B cell (primary cell): ENCODE measurements at places on chromosomes 1 and 21. TPM values are rescaled to one million over a fixed set of nuclear protein-coding genes. Genes with fewer than 3 reads are reported as not detected.

Gene CCDC17
- total RNA-seq, result 8.2 and 9.1 TPM in 2 replicates

Gene AMPD1
- total RNA-seq, result not detected in 2 replicates

Gene FMO1
- not detected in 2 replicates for total RNA-seq

Gene ATP6V1G3
- not detected in 2 replicates for total RNA-seq

DNA sequence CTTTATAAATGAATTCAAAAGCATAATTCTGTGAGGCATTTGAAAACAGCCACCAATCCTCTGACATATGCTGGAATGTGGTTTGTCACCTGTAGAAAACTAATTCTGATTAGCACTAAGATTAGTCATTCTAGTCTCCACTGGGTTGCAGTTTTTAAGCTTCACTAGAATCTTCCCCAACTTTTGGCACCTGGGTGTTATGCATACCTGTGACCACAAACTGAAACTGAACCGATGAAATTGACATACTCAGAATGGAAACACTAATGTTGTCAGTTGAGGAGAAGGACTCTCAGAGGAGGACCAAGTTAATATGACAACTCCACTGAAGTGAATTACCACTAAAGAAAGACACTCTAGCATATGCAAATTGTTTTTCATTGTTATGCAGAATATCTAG, 285.8 kb upstream of the NEGR1 start:
- H3K4me3 ChIP-seq, result no peak overlapping the region
- H3K4me1 ChIP-seq, result no peaks in the 10 kb centered on the region
- no peaks in the 10 kb centered on the region for H3K27me3 ChIP-seq
- no peak overlapping the region for H3K27ac ChIP-seq

- peak; percentile 81 for DNase-seq
- H3K27me3 ChIP-seq, result no peaks in the 10 kb centered on the region
- H3K4me1 ChIP-seq, result peaks cover 3% of the 10 kb centered on the region
- peak overlapping the region; percentile 15 for H3K27ac ChIP-seq
Observed at GRCh38 chr1:37682334-37682987, 9.9 kb upstream of the CDCA8 start.

GRCh38 chr1:246091477-246091876, 415.6 kb downstream of the SMYD3 start:
- no peak for DNase-seq
- H3K4me3 ChIP-seq, result no peak overlapping the region
- H3K27ac ChIP-seq, result no peak overlapping the region
- no peaks in the 10 kb centered on the region for H3K4me1 ChIP-seq

- no peaks in the 10 kb centered on the region for H3K36me3 ChIP-seq
- DNase-seq, result no peak
- H3K4me1 ChIP-seq, result no peaks in the 10 kb centered on the region
- H3K4me3 ChIP-seq, result no peak overlapping the region
Observed at GRCh38 chr1:232873412-232873811, 68.2 kb downstream of the MAP10 start.

GRCh38 chr1:178143730-178144690, 50.1 kb downstream of the RASAL2 start:
- no peaks in the 10 kb centered on the region for H3K27me3 ChIP-seq
- no peak overlapping the region for H3K4me3 ChIP-seq
- H3K27ac ChIP-seq, result no peak overlapping the region
- H3K4me1 ChIP-seq, result no peaks in the 10 kb centered on the region
- H3K36me3 ChIP-seq, result no peaks in the 10 kb centered on the region

DNA sequence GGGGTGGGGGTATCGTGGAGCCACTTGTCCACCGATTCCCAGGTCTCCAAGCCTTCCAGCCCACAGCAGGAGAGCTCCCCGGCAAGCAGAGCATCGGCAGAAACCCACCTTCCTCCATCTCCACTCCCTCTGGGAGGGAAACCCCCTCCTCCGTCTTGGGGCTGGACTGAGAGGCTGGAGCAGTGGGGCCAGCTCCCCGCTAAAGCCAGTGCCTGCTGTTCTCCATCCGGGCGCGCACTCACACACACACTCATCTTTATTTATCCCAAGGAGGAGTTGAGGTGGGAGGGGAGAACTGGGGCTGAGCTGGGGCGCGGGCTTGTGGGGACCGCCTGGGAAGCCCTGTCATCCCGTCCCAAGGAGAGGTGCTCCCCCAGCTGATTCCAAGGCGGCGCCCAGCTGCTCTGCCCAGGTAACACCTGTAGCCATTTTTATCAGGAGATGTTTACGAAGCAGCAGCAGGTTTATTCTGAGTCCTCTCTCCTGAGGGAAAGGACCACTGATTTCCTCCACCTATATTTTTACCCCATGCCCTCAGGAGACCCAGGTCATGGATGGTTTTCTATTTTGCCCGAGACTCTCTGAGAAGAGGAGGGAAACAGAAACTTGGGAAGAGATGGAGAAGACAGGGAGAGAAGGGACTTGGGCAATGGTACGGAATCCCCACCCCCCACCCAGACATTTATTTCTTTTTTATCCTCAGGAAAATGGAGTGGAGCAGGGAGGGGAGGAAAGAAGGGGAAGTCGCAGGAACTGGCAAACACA, 2.1 kb downstream of the KCNN3 start:
- H3K4me1 ChIP-seq, result peaks cover 47% of the 10 kb centered on the region
- H3K4me3 ChIP-seq, result no peak overlapping the region
- no peaks in the 10 kb centered on the region for H3K36me3 ChIP-seq
- DNase-seq, result no peak
- H3K27ac ChIP-seq, result no peak overlapping the region
- H3K27me3 ChIP-seq, result peaks cover 9% of the 10 kb centered on the region

- no peaks in the 10 kb centered on the region for H3K4me1 ChIP-seq
- no peak overlapping the region for H3K27ac ChIP-seq
- H3K4me3 ChIP-seq, result no peak overlapping the region
- no peaks in the 10 kb centered on the region for H3K27me3 ChIP-seq
- no peaks in the 10 kb centered on the region for H3K36me3 ChIP-seq
- no peak for DNase-seq
Observed at GRCh38 chr1:186014370-186015037, 280.3 kb downstream of the HMCN1 start.

GRCh38 chr1:67135354-67135753, 584 bp upstream of the C1orf141 start:
- no peaks in the 10 kb centered on the region for H3K27me3 ChIP-seq
- peaks cover 6% of the 10 kb centered on the region for H3K4me1 ChIP-seq
- H3K27ac ChIP-seq, result no peak overlapping the region
- no peak overlapping the region for H3K4me3 ChIP-seq
- no peaks in the 10 kb centered on the region for H3K36me3 ChIP-seq
- DNase-seq, result no peak

GRCh38 chr1:28565726-28566125, 12.8 kb downstream of the TRNAU1AP start:
- no peaks in the 10 kb centered on the region for H3K4me1 ChIP-seq
- no peak overlapping the region for H3K27ac ChIP-seq
- DNase-seq, result no peak
- no peaks in the 10 kb centered on the region for H3K27me3 ChIP-seq

DNA sequence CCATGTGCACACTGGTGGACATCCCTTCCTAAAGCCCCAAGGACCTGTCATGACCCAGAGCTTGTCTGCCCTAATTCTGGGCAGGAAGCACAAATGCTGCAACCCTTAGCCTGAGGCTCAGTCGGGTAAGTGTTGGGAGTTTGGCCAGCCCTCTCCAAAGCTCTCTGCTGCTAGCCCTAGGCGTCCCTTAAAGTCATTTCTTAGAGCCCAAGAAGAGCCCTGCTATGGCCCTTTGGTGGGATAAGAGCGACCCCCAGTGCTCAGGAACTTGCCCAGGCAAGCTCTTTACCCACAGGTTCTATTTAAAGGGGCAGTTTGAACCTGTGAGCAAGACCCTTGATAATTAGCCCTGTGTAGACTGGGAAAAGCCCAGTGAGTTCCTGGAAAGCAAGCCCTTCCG, 356.8 kb downstream of the RRAGC start:
- no peaks in the 10 kb centered on the region for H3K36me3 ChIP-seq
- H3K4me1 ChIP-seq, result peaks cover 8% of the 10 kb centered on the region

DNA sequence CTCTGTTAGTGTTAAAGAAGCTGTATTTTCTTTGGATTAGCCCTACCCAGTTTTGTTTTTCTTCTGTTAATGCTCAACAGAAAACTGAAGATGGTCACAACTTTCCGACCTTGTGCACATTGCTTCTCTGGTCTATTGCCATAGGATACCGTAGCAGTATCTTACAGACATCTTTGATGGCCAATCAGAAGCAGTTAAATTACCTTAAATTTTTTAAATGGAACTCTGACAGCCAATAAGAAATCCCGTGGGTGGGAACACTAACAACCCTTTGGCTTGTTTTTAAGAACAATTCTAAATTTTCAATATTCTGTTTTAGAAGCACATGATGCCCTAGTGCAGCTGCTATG, 17.2 kb downstream of the NFYC start:
- H3K27me3 ChIP-seq, result no peaks in the 10 kb centered on the region
- H3K36me3 ChIP-seq, result no peaks in the 10 kb centered on the region
- peaks cover 63% of the 10 kb centered on the region for H3K4me1 ChIP-seq
- peak overlapping the region; percentile 88 for H3K4me3 ChIP-seq
- peak overlapping the region; percentile 94 for H3K27ac ChIP-seq
- no peak for DNase-seq

GRCh38 chr21:31526040-31526439, 133.5 kb upstream of the SOD1 start:
- no peak overlapping the region for H3K4me3 ChIP-seq
- H3K27me3 ChIP-seq, result no peaks in the 10 kb centered on the region
- no peaks in the 10 kb centered on the region for H3K4me1 ChIP-seq
- no peak for DNase-seq

- no peaks in the 10 kb centered on the region for H3K27me3 ChIP-seq
- no peaks in the 10 kb centered on the region for H3K36me3 ChIP-seq
- H3K4me3 ChIP-seq, result no peak overlapping the region
- DNase-seq, result no peak
- no peak overlapping the region for H3K27ac ChIP-seq
- H3K4me1 ChIP-seq, result peaks cover 26% of the 10 kb centered on the region
Observed at GRCh38 chr1:223840254-223840653, 5.5 kb downstream of the TP53BP2 start.

DNA sequence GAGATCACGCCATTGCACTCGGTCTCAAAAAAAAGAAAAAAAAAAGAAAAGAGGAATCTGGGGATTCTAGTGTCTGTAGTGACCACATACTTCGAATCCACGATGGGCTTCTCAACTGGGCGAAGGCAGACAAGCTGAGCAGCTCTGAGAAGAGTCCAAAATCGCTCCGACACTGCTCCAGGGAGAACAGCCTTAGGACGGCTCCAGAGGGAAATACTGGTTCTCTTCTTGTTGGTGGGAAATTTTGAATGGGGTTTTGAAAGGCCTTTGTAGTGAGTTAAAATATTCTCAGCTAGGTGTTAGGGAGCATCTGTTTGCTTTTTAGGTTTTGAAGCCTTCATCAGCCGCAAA, 18.3 kb upstream of the HJV start:
- no peaks in the 10 kb centered on the region for H3K36me3 ChIP-seq
- no peak for DNase-seq
- H3K27ac ChIP-seq, result no peak overlapping the region
- H3K4me3 ChIP-seq, result no peak overlapping the region
- peaks cover 24% of the 10 kb centered on the region for H3K4me1 ChIP-seq
